ENCODE measurements at places on chromosomes 12 and 14. TPM values are rescaled to one million over a fixed set of nuclear protein-coding genes. Genes with fewer than 3 reads are reported as not detected.

Gene WBP11
- 60.8 TPM for total RNA-seq

Gene SUDS3
- 20.9 TPM for total RNA-seq

DNA sequence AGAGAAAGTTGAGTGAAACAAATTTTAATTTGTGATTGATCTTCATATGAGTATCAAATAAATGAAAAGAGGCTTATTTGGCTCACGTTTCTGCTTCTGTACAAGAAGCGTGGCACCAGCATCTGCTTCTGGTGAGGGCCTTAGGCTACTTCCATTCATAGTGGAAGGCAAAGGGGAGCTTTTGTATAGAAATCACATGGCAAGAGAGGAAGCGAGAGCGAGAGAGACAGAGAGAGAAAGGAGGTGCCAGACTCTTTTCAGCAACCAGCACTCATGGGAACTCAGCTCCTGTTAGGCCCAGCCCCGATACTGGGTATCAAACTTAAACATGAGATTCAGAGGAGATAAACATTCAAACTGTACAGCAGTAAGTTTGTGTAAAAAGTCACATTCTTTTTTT lies 121.4 kb downstream of the SYNE2 start:
- DNase-seq: no peak

Gene CFAP251
- total RNA-seq: 17.2 TPM

Gene RPS6KL1
- 13.6 TPM for total RNA-seq
